GM23338 (cell line): ENCODE measurements at places on chromosomes 6 and 20. TPM values are rescaled to one million over a fixed set of nuclear protein-coding genes. Genes with fewer than 3 reads are reported as not detected.

GRCh38 chr6:157718503-157719187 is 104.4 kb upstream of the SNX9 start:
- DNase-seq, result no peak
- H3K27me3 ChIP-seq, result no peaks in the 10 kb centered on the region
- no peak overlapping the region for H3K4me3 ChIP-seq
- H3K27ac ChIP-seq, result no peak overlapping the region

GRCh38 chr6:6631053-6631452 is 42.5 kb downstream of the LY86 start:
- no peak overlapping the region for H3K27ac ChIP-seq
- peaks cover 5% of the 10 kb centered on the region for H3K4me1 ChIP-seq
- no peak overlapping the region for H3K4me3 ChIP-seq
- no peak for DNase-seq

- no peak within 1 kb of the TSS for H3K27ac ChIP-seq
- no peaks in the 10 kb centered on the region for H3K36me3 ChIP-seq
- H3K4me1 ChIP-seq, result peaks cover 24% of the 10 kb centered on the region
Observed at GRCh38 chr6:39791850-39792539, at the start of gene DAAM2. TSS of gene DAAM2 (plus strand) at chr6:39792376. CDS start at chr6:39856303, 63,927 bp downstream.

GRCh38 chr6:39518221-39518620 is 195.7 kb upstream of the KCNK16 start:
- H3K27ac ChIP-seq, result no peak overlapping the region
- no peaks in the 10 kb centered on the region for H3K4me1 ChIP-seq
- no peak for DNase-seq

- no peak overlapping the region for H3K27ac ChIP-seq
- no peaks in the 10 kb centered on the region for H3K36me3 ChIP-seq
- H3K4me1 ChIP-seq, result no peaks in the 10 kb centered on the region
- no peak overlapping the region for H3K4me3 ChIP-seq
- no peaks in the 10 kb centered on the region for H3K27me3 ChIP-seq
Observed at GRCh38 chr20:20070871-20071726, 18.8 kb downstream of the CFAP61 start.

DNA sequence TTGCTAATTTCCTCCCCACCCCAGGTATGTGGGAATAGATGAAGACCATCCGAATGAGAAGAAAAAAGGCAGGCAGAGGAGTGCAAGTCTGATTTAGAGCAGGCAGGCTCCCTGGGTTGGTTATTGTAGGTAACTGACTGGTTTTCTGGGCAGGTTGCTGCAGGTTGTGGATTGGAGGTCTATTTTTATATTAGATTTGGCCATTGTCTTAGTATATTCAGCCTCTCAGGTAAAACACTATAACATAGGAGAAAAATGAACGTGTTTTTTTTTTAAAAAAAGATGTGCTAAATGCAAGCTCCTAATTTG is 492 bp upstream of the TBC1D7 start:
- H3K27me3 ChIP-seq, result no peaks in the 10 kb centered on the region
- H3K36me3 ChIP-seq, result peaks cover 10% of the 10 kb centered on the region
- no peak for DNase-seq
- H3K4me1 ChIP-seq, result 0 out of 2 replicates have a peak, but pooled peaks cover 4% of the 10 kb centered on the region
- peak overlapping the region; percentile 82 for H3K4me3 ChIP-seq

DNA sequence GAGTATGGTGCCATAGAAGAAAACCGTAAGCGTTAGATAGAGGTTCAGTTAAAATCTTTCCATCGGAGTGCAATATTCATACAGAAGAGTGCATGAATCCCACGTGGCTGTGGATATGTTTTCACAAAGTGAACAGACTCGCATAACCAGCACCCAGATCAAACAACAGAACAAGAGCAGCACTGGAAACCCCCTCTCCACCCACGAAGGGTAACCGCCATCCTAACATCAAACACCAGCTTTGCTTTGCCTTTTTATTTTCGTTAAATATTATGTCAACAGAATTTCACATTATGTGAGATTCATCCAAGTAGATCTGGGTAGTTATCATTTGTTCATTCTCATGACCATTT is 4.7 kb downstream of the GTSF1L start:
- no peak overlapping the region for H3K4me3 ChIP-seq
- H3K27me3 ChIP-seq, result no peaks in the 10 kb centered on the region
- no peaks in the 10 kb centered on the region; the same call in 1 of the 2 replicates for H3K4me1 ChIP-seq
- H3K36me3 ChIP-seq, result no peaks in the 10 kb centered on the region
- no peak overlapping the region for H3K27ac ChIP-seq

DNA sequence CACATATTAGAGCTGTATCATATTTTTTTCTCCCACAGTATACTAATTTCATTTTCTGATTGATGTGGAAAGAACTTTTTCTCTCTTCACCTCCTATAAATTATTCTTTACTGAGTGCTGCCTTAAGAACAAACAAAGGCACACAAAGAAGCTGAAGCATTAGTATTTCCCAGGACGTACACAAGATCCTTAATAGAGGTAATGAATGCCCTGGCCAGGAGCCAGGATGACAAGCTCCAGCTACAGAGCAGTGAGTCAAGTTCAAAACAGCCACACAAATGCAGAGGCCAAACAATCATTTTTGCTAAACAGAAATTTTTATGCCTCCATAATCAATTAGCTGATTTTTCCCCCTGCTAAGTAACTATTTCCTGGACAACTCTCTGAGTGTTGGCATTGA is 639.6 kb downstream of the EPHA7 start:
- 0 out of 2 replicates have a peak, but pooled peaks cover 4% of the 10 kb centered on the region for H3K4me1 ChIP-seq
- no peak overlapping the region for H3K4me3 ChIP-seq
- no peaks in the 10 kb centered on the region for H3K36me3 ChIP-seq
- H3K27ac ChIP-seq, result no peak overlapping the region

GRCh38 chr6:22765015-22765414 is 195.6 kb downstream of the HDGFL1 start:
- H3K27me3 ChIP-seq, result no peaks in the 10 kb centered on the region
- H3K36me3 ChIP-seq, result no peaks in the 10 kb centered on the region
- no peak overlapping the region for H3K4me3 ChIP-seq
- DNase-seq, result no peak
- H3K27ac ChIP-seq, result no peak overlapping the region
- no peaks in the 10 kb centered on the region for H3K4me1 ChIP-seq

DNA sequence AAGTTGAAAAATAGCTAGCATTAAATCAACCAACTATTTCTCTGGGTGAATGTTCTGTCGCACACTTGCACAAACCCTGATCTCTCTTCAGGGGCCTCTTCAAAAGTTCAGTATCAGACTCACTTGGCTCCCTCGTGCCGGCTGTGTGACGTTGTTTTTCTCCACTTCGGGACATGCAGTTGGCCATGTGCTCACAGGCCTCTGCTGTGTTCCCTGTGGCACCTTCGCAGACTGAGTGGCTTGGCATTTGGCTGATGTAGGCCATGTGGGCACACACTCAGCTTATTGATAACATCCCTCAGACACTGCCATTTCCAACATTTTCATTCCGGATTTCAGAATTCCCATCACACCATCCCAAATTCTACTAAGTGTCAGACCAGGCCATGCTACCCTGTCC is 49.3 kb downstream of the PACRG start:
- H3K27ac ChIP-seq, result no peak overlapping the region
- H3K36me3 ChIP-seq, result no peaks in the 10 kb centered on the region
- no peaks in the 10 kb centered on the region for H3K4me1 ChIP-seq
- DNase-seq, result no peak

GRCh38 chr6:20575125-20575524 is 40.9 kb downstream of the CDKAL1 start:
- H3K27ac ChIP-seq, result no peak overlapping the region
- H3K27me3 ChIP-seq, result no peaks in the 10 kb centered on the region
- H3K36me3 ChIP-seq, result no peaks in the 10 kb centered on the region
- H3K4me1 ChIP-seq, result peaks cover 16% of the 10 kb centered on the region
- DNase-seq, result no peak

DNA sequence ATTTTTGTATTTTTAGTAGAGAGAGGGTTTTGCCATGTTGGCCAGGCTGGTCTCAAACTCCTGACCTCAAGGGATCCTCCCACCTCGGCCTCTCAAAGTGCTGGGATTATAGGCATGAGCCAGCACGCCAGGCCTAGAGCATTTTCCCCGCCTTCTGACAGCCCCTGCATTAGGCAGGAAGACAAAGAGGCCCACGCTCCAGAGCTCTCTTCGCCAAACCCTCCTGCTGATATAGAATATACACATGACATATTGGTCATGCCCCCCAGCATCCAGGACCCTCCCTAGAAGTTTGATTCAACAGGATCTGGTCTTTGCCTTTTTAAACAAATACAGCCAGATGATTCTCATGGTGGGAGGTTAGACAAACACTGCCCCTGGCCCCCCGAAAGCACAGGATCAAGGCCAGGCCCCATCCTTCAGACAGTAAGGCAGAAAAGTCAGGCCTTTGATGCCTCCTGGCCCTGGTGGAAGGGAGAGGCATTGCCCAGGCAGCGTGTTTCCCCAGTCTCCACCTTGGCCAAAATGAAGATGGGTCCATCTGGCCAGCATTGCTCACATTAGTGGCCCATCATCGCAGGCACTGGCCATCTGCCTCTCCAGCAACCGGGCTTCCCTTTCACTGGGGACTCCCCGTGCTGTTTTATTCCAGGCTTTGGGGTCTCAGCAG is 4.4 kb downstream of the SULF2 start:
- no peak for DNase-seq
- H3K4me3 ChIP-seq, result no peak overlapping the region
- no peaks in the 10 kb centered on the region for H3K36me3 ChIP-seq
- H3K4me1 ChIP-seq, result peaks cover 7% of the 10 kb centered on the region; the same call in 1 of the 2 replicates

GRCh38 chr6:129786548-129786947 is 74.6 kb downstream of the TMEM244 start:
- DNase-seq, result no peak
- no peaks in the 10 kb centered on the region for H3K36me3 ChIP-seq
- H3K4me3 ChIP-seq, result no peak overlapping the region
- no peaks in the 10 kb centered on the region for H3K27me3 ChIP-seq

DNA sequence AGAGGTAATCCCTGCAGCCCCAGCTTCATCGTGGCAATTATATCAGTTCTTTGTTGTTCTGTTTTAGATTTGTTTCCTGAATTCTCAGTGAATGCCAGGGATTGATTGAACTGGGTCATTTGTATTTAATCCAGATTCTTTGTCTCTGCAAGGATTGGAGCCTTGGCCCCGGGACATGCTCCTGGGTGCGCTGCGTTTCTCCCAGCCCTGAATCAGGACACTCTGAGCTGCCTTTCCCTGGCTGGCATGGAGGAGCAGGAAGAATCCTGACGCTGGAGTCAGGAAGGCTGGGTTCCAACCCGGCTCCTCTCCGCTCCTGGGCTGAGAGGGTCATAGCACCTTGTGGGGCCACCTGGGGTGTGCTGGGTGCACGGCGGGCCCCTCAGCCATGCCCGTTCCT is 545.6 kb downstream of the QKI start:
- H3K36me3 ChIP-seq, result no peaks in the 10 kb centered on the region
- no peaks in the 10 kb centered on the region for H3K27me3 ChIP-seq
- no peak overlapping the region for H3K4me3 ChIP-seq
- no peak for DNase-seq
- no peak overlapping the region for H3K27ac ChIP-seq

- H3K4me3 ChIP-seq, result no peak overlapping the region
- no peak for DNase-seq
- H3K36me3 ChIP-seq, result no peaks in the 10 kb centered on the region
- peaks cover 26% of the 10 kb centered on the region for H3K4me1 ChIP-seq
- H3K27me3 ChIP-seq, result no peaks in the 10 kb centered on the region
- no peak overlapping the region for H3K27ac ChIP-seq
Observed at GRCh38 chr6:166987930-166988329, 11.3 kb upstream of the CEP43 start.

- no peaks in the 10 kb centered on the region for H3K4me1 ChIP-seq
- no peak overlapping the region for H3K4me3 ChIP-seq
- H3K36me3 ChIP-seq, result no peaks in the 10 kb centered on the region
Observed at GRCh38 chr6:139973669-139974344, 599.4 kb upstream of the CITED2 start.

GRCh38 chr6:42787063-42787472 is 5.2 kb downstream of the BICRAL start:
- no peak for DNase-seq
- H3K27ac ChIP-seq, result peak overlapping the region; percentile 59; the same call in 1 of the 2 replicates
- peaks cover 60% of the 10 kb centered on the region for H3K4me1 ChIP-seq
- H3K36me3 ChIP-seq, result no peaks in the 10 kb centered on the region

DNA sequence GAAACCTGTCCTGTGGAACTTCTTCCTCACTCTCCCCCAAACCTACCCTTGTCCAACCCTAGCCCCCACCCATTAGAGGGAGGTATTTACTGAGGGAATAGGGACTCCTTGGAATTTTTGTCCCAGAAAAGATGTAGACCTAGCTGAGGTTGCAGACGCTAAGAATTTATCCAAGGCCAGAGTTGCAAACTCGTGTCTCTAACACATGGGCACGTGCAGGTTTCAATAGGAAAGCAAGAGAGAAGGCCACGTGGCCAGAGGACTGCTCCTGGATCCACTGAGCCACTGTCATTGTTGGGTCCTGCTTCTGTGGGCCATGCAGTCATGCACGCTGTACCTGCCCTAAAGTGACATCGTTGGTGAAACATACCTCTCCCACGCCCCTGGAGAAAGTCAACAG is 243.4 kb upstream of the KCNG1 start:
- H3K36me3 ChIP-seq, result no peaks in the 10 kb centered on the region; the same call in 1 of the 2 replicates
- H3K27me3 ChIP-seq, result no peaks in the 10 kb centered on the region
- no peak overlapping the region for H3K4me3 ChIP-seq
- H3K27ac ChIP-seq, result no peak overlapping the region
- DNase-seq, result no peak

DNA sequence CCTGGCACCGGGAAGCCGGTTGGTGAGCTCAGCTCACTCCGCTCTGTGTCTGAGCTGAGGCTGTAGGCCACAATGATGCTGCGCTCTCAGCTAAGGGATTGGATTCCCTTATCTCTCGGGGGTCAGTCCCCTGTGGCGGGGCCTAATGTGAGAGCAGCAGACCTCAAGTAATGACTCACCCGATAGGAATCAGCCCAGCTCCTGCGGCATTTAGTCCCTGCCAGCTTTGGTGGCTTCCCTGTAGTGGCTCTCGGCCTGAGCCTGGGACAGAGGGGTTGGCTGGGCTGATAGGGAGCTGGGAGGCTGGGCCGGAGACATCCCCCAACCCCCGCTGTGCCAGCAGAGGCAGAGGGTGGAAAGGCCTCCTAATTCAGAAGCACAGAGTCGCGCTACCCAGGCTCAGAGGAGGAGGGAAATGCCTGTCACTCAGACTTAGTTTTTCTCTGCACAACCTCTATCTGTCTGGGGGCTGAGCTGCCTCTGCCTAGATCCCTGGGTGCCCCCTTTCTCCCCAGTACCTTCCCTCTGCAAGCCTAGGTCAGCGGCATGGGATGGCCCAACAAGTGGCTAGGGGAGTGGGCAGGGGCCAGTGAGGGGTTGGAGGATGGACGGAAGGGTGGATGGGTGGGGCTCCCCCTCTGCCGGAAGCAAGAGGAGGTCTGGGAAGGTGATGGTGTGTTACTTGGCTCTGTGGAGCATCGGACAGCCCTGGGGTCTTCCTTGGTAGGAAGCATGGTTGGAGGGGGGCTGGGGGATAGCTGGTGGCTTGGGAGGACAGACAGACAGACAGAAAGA is 92.2 kb downstream of the CDH22 start:
- H3K27ac ChIP-seq, result no peak overlapping the region
- 0 out of 2 replicates have a peak overlapping the region, but pooled peaks have one; percentile 32 for H3K4me3 ChIP-seq
- H3K27me3 ChIP-seq, result no peaks in the 10 kb centered on the region
- peaks cover 20% of the 10 kb centered on the region for H3K4me1 ChIP-seq
- peak; percentile 80 for DNase-seq

KCNQ5 gene
- total RNA-seq, result 0.87 and 2.3 TPM in 2 replicates

OXT gene
- total RNA-seq, result not detected in 2 replicates

NMBR gene
- not detected in 2 replicates for total RNA-seq

AKAP12 gene
- 80.2 and 90.1 TPM in 2 replicates for total RNA-seq

NRSN1 gene
- total RNA-seq, result 0.54 and 1.5 TPM in 2 replicates

GSTA2 gene
- total RNA-seq, result not detected in 2 replicates

PAX1 gene
- total RNA-seq, result 0.14 TPM in 1 of 2 replicates, not detected in the other

CHRNA4 gene
- 1.9 and 3.9 TPM in 2 replicates for total RNA-seq

DZANK1 gene
- 6.7 and 8.3 TPM in 2 replicates for total RNA-seq

PLN gene
- not detected in 2 replicates for total RNA-seq

GUCA1A gene
- 4.0 and 5.2 TPM in 2 replicates for total RNA-seq
